Transverse colon (tissue), 4 donors: ENCODE measurements at places on chromosomes 3 and 15. TPM values are rescaled to one million over a fixed set of nuclear protein-coding genes. Genes with fewer than 3 reads are reported as not detected.
A peak's percentile ranks its signal among the peaks of the same experiment; 100 is the strongest.

Gene C2CD4A
- total RNA-seq: 0.14 TPM

- H3K4me1 ChIP-seq: no peaks in the 10 kb centered on the region
- H3K36me3 ChIP-seq: no peaks in the 10 kb centered on the region
- no peak overlapping the region for H3K4me3 ChIP-seq
- DNase-seq: peak; percentile 67
Measured at GRCh38 chr3:32510075-32510724, 7.5 kb upstream of the CMTM6 start.

Gene PLD1
- total RNA-seq: 88.3 TPM

DNA sequence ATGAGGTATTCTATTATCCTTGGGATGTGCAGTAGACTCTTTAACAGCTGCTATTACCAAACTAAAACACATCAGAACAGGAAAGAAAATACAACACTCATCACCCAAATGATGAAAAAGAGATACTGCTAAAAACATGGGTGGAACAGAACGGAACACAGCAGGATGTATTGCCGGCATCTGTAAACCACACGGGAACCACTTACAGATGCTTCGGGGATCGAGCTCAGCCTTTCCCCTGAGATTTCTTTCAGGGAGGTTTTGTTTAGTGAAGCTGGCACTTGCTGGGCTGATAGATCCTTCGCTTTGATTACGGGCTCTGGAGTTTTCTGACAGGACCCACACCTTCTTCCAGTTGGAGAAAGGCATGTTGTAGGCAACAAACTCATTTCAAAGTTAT, 182.3 kb upstream of the FAM3D start:
- H3K27me3 ChIP-seq: no peaks in the 10 kb centered on the region
- no peak for DNase-seq
- no peaks in the 10 kb centered on the region for H3K36me3 ChIP-seq
- H3K4me1 ChIP-seq: no peaks in the 10 kb centered on the region
- no peak overlapping the region for H3K4me3 ChIP-seq

GRCh38 chr15:87707566-87708130, 548.9 kb downstream of the NTRK3 start:
- no peaks in the 10 kb centered on the region for H3K4me1 ChIP-seq
- no peaks in the 10 kb centered on the region for H3K27me3 ChIP-seq
- H3K36me3 ChIP-seq: no peaks in the 10 kb centered on the region
- no peak overlapping the region for H3K4me3 ChIP-seq
- no peak overlapping the region for H3K27ac ChIP-seq

Gene CKMT1A
- total RNA-seq: 213 TPM

- no peaks in the 10 kb centered on the region for H3K36me3 ChIP-seq
- H3K27me3 ChIP-seq: no peaks in the 10 kb centered on the region
- no peaks in the 10 kb centered on the region for H3K4me1 ChIP-seq
- no peak overlapping the region for H3K27ac ChIP-seq
- DNase-seq: no peak
Measured at GRCh38 chr3:110577854-110578253, 493.8 kb upstream of the NECTIN3 start.

GRCh38 chr3:170869645-170870593, at the start of gene RPL22L1:
TSS of gene RPL22L1 (minus strand) at chr3:170870195. CDS start at chr3:170870167, 28 bp downstream.
- H3K36me3 ChIP-seq: peaks cover 17% of the 10 kb centered on the region
- no peaks in the 10 kb centered on the region for H3K27me3 ChIP-seq
- peak within 1 kb of the TSS; percentile 76 for H3K4me3 ChIP-seq
- peak; percentile 96 for DNase-seq
- H3K4me1 ChIP-seq: peaks cover 32% of the 10 kb centered on the region
- H3K27ac ChIP-seq: peak within 1 kb of the TSS; percentile 88

Gene ZPLD1
- not detected for total RNA-seq

DNA sequence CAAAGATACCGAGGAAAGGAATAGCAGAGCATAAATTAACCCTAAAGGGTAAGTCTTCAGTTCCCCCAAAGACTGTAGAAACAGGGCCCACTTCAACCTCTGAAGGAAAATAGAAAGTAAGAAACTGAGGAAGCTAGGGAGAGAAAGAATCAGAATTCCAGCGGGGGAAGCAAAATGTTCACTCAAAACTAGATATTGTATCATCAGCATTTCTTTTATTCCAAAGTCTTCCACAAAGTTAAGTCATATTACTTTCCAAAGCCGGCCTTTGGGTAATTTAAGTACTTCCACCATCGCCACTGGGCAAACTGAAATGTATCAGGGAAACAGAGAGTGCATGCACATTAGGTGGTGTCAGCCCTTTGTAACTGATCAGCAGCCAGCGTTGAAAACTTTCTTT, 88.3 kb downstream of the RSL24D1 start:
- H3K4me3 ChIP-seq: no peak overlapping the region
- no peak overlapping the region for H3K27ac ChIP-seq
- H3K27me3 ChIP-seq: no peaks in the 10 kb centered on the region
- H3K4me1 ChIP-seq: no peaks in the 10 kb centered on the region
- H3K36me3 ChIP-seq: no peaks in the 10 kb centered on the region

DNA sequence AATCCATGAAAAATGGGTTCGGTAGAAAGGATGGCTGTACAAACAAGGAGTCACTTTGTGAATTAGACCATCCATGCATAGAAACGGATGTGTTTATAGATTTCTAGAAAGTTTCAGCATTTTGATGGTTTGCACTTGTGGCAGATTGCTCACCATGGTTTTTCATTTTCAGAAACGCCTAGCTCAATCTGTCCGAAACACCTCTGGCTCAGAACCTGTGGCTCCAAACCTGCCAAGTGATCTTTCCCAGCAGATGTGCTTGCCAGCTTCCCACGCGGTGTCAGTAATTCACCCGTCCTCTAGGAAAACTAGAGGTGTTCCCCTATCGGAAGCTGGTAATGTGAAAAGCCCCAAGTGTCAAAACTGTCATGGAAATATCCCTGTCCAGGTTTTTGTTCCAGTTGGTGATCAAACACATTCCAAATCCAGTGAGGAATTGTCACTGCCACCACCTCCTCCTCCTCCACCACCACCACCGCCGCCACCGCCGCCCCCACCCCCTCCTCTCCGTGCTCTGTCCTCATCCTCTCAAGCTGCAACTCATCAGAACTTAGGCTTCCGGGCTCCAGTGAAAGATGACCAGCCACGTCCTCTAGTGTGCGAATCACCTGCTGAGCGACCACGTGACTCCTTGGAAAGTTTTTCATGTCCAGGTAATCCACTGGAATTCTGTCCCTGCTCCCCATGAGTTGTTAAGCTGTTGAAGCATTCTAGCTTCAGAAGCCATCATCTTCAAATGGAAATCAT, 21.2 kb downstream of the WHAMM start:
- no peaks in the 10 kb centered on the region for H3K27me3 ChIP-seq
- no peak overlapping the region for H3K4me3 ChIP-seq
- no peak overlapping the region for H3K27ac ChIP-seq
- no peaks in the 10 kb centered on the region for H3K4me1 ChIP-seq
- DNase-seq: no peak

DNA sequence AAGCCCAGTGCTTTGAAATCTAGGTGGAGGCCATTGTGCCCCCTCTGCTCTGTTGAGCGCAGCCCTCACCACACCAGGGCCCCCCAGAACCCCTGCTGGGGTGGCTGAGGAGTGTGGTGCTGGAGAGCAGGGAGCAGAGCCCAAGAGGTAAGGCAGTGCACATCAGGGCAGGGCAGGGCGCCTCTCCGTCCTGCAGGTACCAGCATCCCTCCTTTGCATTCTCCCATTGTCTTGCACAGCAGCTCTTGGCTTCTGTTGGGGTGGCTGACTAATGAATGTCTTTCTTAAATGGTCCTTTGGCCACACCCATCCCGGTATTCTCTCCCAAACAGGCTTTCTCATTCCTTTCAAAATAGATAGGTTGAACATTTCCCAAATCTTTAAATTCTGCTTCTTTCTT, 41.4 kb upstream of the GABRG3 start:
- H3K27me3 ChIP-seq: no peaks in the 10 kb centered on the region
- H3K36me3 ChIP-seq: no peaks in the 10 kb centered on the region
- no peak overlapping the region for H3K4me3 ChIP-seq
- no peak for DNase-seq

- DNase-seq: no peak
- no peaks in the 10 kb centered on the region for H3K27me3 ChIP-seq
- H3K4me1 ChIP-seq: no peaks in the 10 kb centered on the region
- no peaks in the 10 kb centered on the region for H3K36me3 ChIP-seq
Measured at GRCh38 chr3:102802819-102803420, 368.1 kb downstream of the ZPLD1 start.

Gene ZNF662
- total RNA-seq: 5.2 TPM

Gene CTDSPL2
- 52.0 TPM for total RNA-seq

Gene SAMMSON
- not detected for total RNA-seq

DNA sequence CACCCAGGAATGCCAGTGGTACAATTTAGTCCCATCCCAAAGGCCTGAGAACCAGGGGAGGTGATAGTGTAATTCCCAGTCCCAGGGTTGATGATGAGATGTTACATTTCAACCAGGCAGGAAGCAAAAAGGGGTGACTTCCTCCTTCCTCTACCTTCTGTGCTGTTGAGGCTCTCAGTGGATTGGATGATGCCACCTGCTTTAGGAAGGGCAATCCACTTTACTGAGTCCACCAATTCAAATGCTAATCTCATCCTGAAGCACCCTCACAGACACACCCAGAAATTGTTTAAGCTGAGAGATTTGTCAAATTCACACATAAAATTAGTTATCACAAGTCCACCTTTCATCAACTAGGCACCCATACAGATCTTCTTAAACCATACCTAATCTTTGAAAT, 418.5 kb upstream of the GOLIM4 start:
- H3K36me3 ChIP-seq: no peaks in the 10 kb centered on the region
- H3K4me1 ChIP-seq: no peaks in the 10 kb centered on the region

- no peak for DNase-seq
- H3K4me1 ChIP-seq: no peaks in the 10 kb centered on the region
- H3K4me3 ChIP-seq: no peak overlapping the region
- no peaks in the 10 kb centered on the region for H3K36me3 ChIP-seq
- no peaks in the 10 kb centered on the region for H3K27me3 ChIP-seq
Measured at GRCh38 chr15:61070111-61070901, 158.8 kb downstream of the RORA start.
